ENCODE measurements at places on chromosomes 11 and 22.

- DNase-seq: no peak
These were observed 6.7 kb downstream of the CAPN5 start for GRCh38 chr11:77073328-77074001.

GRCh38 chr11:85182441-85183387, 444.4 kb downstream of the DLG2 start:
- no peak for DNase-seq

DNA sequence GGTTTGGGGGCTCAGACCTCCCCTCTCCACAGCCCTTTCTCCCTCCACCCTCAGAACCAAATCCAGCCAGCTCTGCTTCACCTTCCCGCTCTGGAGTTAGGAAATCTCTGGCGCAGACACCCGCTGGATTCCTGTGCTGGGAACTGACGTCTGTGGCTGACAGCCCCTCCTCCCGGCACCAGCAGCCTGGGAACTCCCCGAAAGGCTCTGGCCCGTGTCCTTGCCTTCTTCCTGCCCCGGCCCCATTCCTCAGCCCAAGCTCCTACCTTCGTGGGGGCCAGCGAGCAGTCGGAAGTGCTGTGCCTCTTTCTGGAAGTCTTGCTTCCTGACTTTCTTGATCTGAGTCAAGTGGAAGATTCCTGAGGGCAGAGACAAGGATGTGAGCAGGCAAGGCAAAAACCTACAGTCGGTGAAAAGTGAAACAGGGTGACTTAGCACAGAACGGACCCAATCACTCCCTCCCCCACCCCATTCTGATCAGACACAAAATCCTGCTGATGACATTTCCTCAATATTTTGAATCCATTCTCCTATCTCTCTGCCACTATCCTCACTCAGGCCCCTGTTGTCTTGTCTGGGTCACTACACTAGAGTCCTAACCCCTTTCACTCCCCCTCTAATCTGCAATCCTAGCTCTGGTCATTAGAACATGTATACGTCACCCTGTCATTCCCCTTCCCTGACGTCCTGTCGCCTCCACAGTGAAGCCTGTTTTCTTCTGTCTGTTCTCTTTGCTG, 34.1 kb downstream of the CHRDL2 start:
- DNase-seq: no peak

DNA sequence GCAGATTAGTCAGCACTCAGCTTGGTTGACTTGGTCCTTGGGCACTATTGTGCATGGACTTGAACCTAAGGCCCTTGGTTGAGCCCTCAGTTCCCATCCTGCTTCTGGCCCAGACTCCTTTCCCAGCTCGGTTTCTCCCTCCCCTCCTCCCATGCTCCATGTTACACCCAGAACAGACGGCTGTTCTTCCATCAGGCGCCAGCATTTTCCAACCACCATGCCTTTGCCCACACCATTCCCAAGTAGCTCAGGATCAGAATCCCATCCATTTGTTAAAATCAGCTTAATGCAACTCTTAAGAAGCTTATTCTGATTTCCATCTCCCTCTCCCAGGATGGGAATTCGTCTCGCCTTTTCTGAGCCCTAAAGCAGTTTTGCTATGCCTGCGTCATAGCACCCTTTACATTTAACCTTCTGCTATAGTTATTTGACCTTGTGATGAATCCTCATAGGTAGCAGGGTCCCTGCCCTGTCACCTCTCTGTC, 110.7 kb downstream of the MICAL2 start:
- DNase-seq: no peak

- no peak for DNase-seq
These were observed 18.4 kb downstream of the SYT13 start for GRCh38 chr11:45267652-45268299.

Data from GM18507 (cell line).